ENCODE measurements at places on chromosomes 3 and 15. TPM values are rescaled to one million over a fixed set of nuclear protein-coding genes. Genes with fewer than 3 reads are reported as not detected.

SCG5 gene
- 4.1 TPM for total RNA-seq

ALG1L2 gene
- total RNA-seq = not detected

ALPK3 gene
- 0.30 TPM for total RNA-seq

VGLL4 gene
- 46.7 TPM for total RNA-seq

TPRG1 gene
- total RNA-seq = 29.5 TPM
